ENCODE measurements at places on chromosomes 5 and 9. TPM values are rescaled to one million over a fixed set of nuclear protein-coding genes. Genes with fewer than 3 reads are reported as not detected.

The CYLC2 gene
- polyA plus RNA-seq: not detected

The TRUB2 gene
- polyA plus RNA-seq: 27.6 TPM

The PCDHGA10 gene
- 0.15 TPM for polyA plus RNA-seq

The IFNA13 gene
- not detected for polyA plus RNA-seq

The RAPGEF1 gene
- polyA plus RNA-seq: 40.8 TPM

The FREM1 gene
- polyA plus RNA-seq: not detected

The GABRG2 gene
- not detected for polyA plus RNA-seq

The PHF24 gene
- 0.06 TPM for polyA plus RNA-seq

The FAM200C gene
- 0.64 TPM for polyA plus RNA-seq

The ENC1 gene
- 2.7 TPM for polyA plus RNA-seq

The CATSPER3 gene
- not detected for polyA plus RNA-seq

The ELP1 gene
- 14.4 TPM for polyA plus RNA-seq

The TXNDC8 gene
- polyA plus RNA-seq: not detected

The CACFD1 gene
- polyA plus RNA-seq: 15.9 TPM

Measured in IgD-negative memory B cell (primary cell).